RPMI7951 (cell line): ENCODE measurements at places on chromosomes 13 and 19.

DNA sequence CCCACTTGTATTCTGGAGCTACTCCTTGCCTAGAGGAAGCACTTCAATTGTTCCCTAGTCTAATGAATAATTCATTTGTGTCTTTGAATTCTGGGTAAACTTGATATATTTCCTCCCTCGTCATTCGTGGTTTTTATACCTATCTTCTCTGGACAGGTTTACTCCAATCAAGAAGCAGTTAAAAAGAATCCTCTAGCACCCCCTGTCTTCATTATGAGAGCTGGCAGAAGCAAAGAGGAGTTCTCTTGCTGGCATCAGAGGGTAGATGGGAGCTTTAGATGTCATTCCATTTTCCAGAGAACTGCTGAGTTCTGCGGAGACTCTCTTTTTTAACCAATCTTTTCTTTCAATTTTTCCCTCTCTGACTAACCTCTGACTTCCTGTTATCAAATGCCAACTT is 627.7 kb downstream of the FGF9 start:
- no peak for DNase-seq

- DNase-seq = no peak
These were observed 37.5 kb upstream of the ADGRE1 start for GRCh38 chr19:6849876-6850275.

GRCh38 chr13:100423375-100423774 is 165.2 kb downstream of the GGACT start:
- no peak for DNase-seq

DNA sequence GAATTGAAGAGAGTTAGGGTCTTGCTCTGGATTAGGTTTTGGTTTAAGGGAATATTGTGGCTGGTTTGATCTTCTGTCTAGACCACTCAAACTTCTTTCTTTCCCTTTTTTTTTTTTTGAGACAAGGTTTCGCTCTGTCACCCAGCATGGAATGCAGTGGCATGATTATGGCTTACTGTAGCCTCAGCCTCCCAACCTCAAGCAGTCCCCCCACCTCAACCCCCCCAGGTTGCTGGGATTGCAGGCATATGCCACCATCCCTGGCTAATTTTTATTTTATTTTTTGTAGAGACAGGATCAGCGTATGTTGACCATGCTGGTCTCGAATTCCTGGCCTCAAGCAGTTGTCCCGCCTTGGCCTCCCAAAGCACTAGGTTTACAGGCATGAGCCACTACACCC is 21.2 kb downstream of the ARHGAP35 start:
- no peak for DNase-seq

- DNase-seq = no peak
These were observed 1.6 kb downstream of the TTYH1 start for GRCh38 chr19:54416695-54417491.

DNA sequence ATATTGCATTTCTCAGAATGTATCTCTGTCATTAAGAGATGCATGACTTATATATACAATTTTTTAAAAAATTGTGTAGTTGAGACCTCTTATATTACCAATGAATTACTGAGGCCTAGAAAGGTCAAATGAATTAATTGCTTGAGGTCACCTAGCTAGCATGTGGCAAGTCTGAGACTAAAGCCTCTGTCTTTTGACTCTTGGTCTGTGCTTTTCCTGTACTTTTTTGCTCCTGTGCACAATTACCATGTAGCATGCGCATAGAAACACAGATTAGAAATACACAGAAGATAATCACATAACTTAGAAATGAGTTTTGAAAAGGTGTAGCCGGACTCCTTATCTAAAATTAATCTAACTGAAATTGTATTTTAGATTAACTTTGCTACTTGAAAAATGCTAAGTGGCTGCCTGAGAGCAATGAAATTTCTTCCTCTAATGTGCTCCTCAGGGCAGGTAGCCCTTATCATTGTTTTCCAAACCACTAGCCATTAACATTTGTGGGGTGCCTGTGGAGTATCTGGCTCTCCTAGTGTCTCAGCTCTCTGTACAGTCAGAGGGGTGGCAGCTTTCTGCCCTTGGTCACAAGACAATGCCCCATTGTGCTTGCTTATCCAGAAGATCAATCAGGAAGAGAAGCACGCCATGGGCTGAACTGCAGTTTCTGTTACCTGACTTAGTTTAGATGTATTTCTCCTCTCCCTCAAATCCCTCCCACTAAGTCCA is 119.6 kb downstream of the RFC3 start:
- no peak for DNase-seq

DNA sequence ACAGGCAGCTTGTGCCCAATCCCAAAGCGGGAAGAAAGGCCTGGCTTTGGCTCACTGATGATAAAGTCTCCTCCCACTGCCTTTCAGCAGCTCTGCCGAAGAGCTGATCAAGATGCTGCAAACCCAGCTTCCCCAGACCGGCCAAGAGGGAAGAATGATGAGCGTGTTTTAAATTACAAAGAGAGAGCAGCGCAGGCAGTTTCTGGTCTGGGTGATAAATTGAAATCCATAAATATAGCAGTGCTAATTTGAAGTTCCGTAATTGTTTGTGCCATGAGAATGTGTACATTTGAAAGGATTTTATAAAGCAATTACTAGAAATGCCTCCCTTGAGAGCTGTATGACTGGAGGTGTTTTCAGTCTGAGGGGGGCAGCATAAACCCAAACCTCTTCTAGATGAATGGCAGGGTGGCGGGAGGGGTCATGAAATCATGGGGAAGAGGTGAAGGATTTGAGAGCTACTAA is 171.8 kb downstream of the STK24 start:
- DNase-seq = no peak

GRCh38 chr13:108944760-108945159 is 315.3 kb downstream of the MYO16 start:
- DNase-seq = no peak

DNA sequence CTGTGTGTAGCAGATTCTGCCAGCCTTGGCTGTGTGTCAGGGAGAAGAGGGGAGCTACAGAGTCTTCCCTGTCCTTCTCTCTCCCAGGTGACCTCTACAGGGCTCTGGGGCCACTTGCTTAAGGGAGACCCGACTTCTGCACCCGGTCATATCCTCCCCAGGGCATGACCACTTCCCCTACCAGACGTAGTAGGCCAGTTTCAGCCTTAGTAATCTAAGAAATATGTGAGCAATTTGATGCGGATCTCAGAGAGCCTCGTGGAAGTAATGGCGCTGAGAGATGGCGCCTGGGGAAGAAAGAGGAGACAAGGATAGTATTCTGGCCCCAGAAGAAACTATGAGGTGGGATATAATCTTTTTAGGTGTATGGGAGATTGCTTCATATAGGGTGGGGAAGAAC is 41.9 kb downstream of the NFIX start:
- peak; percentile 95 for DNase-seq

DNA sequence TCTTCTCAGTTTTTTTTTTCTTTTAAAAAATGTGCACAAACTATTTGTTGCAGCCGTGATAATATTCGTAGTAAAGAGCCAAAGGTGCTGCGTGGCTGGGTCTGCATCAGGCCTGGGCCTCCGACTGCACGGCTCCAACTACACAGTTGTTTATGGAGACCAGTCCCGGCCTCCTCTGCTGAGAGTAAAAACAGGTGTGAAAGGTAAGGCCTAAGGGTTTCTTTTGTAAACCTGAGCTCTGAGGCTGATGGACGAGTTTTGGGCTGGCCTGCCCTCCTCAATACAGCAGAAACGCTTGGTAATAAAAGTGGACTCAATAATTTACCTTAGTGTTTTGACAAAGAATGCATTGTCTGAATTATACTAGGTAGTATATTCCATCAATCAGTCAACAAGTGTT is 3.9 kb downstream of the MBNL2 start:
- no peak for DNase-seq

- DNase-seq = no peak
These were observed 68.4 kb upstream of the LRCH1 start for GRCh38 chr13:46484561-46484960.

GRCh38 chr13:51396352-51396751 is 56.5 kb downstream of the INTS6 start:
- DNase-seq = no peak

- DNase-seq = no peak
These were observed 154.7 kb downstream of the KDM4B start for GRCh38 chr19:5123646-5124045.

DNA sequence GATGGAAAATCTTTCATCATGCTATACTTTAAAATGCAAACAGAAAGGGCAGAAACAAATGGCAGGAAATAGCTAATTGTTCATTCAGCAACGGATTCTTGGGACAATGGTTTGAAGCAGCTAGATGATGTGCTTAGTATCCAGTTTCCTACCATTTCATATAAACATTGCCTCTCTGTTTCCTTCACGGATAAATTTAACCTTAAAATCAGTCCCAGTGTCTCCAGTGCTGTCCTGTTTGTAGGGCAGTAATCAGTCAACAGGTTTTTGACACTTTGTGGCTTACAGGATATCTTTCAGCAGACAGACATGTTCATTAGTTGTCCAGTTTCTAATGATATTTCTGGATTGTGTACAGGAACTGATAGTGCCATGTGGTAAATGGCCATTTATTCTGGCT is 24.7 kb upstream of the RB1 start:
- no peak for DNase-seq

DNA sequence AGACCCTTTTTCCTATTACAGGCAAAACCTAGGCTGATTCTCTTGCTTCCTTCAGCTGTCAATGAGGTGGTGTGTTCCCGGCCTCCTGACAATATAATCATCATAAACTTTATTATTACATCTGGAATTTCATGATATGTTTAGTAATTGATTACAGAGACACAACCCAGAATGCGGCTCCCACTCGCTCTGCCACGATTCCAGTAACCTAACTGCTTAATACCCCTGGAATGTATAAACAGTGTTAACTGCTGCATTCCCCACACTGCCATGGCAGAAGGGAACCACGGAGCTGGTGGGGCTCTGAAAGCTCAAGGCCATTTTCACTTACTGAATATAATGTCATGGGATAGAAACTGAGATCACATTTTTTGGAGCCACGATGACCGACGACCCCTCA is 17.1 kb downstream of the TSHZ3 start:
- no peak for DNase-seq

DNA sequence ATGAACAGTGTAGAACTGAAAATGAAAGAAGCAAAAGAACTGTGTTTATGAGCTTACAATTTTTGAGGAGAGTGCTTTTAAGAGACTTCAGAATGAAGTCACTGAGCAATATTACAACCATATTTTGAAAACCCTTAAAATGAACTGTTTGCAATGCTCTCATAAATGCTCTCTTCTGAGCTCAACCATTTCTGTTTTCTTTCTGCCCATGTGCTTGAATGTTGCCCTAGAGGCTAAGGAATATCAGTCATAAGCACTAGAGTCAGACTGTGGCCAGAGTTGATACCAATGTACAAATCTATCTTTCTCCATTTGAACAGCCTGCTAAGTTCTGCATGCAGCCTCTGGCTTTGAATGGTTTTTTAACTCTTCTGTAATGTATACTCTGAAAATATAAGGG is 1092.8 kb downstream of the PCDH9 start:
- no peak for DNase-seq

DNA sequence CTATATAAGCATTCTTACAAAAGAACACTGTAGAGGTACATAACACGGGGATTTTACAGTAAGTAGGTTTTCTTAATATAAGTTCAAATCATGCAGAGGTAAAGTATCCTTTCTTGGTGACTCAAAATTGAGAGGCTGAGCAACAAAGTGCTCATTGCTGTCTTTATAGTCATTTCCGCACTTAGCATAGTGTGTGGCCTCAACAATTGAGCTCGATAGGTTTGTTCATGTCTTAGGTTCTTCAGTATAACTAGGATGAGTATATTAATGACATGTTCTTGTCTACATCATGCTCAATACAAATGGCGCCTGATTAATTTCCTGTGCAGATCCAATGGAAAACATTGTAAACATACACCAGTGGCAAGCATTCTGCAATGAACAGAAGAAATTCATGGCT is 1.4 kb downstream of the WDFY2 start:
- peak; percentile 52 for DNase-seq

- no peak for DNase-seq
These were observed 14.2 kb downstream of the XAB2 start for GRCh38 chr19:7614859-7615741.

GRCh38 chr19:45767410-45767880 is 1.6 kb downstream of the SIX5 start:
- DNase-seq = peak; percentile 90

DNA sequence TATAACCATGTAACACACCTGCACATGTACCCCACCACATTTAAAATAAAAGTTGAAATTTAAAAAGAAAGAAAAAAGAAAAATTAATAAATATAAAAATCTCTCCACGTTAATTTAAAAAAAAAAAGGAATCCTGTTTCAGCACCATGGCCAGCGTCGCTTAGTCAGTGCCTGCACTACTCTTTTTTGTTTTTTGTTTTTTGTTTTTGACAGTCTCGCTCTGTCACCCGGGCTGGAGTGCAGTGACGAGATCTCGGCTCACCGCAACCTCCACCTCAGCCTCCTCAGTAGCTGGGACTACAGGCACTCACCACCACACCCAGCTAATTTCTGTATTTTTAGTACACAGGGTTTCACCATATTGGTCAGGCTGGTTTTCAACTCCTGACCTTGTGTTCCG is 835.9 kb downstream of the UQCRFS1 start:
- no peak for DNase-seq

DNA sequence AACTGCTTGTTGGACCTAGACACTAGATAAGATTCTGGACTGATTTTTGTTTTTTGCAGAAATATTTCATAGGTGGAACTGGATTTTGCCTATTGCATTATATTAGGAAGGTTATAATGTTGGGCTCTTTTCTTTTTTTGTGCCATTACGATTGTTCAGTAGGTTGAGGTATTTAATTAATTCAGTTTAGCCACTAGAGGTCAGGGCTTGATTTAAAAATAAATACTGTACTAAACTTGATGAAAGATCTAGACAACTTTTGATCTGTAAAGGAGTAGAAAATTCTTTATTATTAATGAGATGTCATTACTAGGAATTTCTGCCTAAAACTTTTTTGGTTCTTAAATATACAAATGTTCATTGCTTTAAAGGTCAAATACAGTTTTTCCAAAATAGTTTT is 15.2 kb upstream of the SUPT20H start:
- peak; percentile 42 for DNase-seq

DNA sequence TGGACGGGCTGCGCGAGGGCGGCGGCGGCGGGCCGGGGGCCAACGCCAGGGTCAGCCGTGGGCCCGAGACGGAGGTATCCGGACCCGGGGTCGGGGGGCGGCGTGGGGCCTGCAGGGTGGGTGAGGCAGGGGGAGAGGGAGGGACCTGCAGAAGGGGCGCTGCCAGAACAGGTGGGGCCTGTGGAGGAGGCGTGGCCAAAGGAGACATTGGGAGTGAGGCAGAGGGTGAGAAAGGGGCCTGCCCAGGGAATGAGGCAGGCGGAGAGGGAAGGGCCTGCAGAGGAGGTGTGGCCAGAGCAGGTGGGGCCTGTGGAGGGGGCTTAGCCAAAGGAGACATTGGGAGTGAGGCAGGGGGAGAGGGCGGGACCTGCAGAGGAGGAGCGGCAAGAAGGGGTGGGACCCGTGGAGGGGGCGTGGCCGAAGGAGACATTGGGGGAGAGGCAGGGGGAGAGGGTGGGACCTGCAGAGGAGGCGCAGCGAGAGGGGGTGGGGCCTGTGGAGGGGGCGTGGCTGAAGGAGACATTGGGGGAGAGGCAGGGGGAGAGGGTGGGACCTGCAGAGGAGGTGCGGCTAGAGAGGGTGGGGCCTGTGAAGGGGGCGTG is 4.2 kb downstream of the PRR36 start:
- DNase-seq = peak; percentile 58

GRCh38 chr19:38060331-38060730 is 153.3 kb downstream of the SIPA1L3 start:
- no peak for DNase-seq

GRCh38 chr19:16463991-16464575 is 7.7 kb downstream of the EPS15L1 start:
- DNase-seq = peak; percentile 40
